Upper lobe of right lung (tissue), 1 donor: ENCODE measurements at places on chromosomes 4 and X. TPM values are rescaled to one million over a fixed set of nuclear protein-coding genes. Genes with fewer than 3 reads are reported as not detected.

GRCh38 chrX:37409278-37409677 lies 60.1 kb downstream of the PRRG1 start:
- DNase-seq = no peak

- DNase-seq = no peak
Measured at GRCh38 chrX:119762718-119763117, 4.3 kb downstream of the SOWAHD start.

DNA sequence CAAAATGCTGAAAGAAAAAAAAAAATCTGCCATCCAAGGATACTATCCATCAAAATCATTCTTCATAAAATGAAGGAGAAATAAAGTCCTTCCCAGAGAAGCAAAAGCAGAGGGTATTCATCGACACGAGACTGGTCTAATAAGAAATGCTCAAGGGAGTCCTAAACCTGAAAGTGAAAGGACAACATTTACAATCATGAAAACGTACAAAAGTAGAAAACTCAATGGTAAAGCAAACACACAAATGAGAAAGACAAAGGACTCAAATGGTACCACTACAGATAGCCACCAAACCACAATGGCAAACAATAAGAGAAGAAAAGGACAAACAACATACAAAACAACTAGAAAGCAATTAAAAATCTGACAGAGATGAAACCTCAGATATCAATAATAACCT lies 41.0 kb downstream of the CD99L2 start:
- no peak for DNase-seq

GRCh38 chrX:120311727-120312063 lies 434 bp upstream of the TMEM255A start:
- no peak for DNase-seq

DNA sequence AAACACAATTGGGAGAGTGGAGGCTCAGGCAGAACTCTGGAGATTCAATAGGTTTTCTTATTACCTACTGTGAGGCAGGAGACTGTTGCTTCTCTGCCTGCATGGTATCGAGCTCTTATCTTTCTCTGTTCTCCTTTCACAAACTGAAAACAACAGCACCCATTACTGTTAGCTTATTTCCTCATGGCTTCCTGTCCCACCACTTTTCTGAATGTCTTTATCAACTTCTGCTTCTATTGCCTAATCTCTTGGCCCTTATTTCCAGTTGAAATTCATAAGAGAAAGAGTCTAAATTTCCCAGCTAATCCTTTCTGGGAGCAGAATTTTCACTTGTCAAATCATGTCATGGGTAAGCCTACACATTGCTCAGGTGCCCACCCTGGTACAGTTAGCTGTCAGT lies 46.8 kb upstream of the NDST3 start:
- no peak for DNase-seq

- no peak for DNase-seq
Measured at GRCh38 chrX:118652717-118653116, 74.7 kb upstream of the IL13RA1 start.

GRCh38 chr4:141730805-141731204 lies 94.4 kb downstream of the IL15 start:
- no peak for DNase-seq

DNA sequence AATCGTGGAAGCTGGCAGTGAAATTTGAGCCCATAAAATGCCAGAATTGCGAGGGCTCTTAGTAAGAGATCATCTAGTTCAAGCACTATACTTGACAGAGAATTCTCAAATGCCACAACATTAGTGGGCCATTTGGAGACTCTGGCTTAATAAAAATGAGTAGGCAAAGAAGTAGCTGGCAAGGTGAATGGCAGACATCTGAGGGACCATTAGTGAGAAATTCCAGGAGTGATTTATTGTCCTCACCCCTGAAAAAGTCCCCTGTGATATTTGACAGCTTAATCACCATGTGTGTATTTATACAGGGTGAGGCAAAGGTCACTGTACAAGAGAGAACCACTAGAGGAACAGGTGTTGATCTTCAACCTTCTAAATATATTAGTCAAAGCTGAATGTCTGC lies 207.5 kb downstream of the CHRDL1 start:
- no peak for DNase-seq

DNA sequence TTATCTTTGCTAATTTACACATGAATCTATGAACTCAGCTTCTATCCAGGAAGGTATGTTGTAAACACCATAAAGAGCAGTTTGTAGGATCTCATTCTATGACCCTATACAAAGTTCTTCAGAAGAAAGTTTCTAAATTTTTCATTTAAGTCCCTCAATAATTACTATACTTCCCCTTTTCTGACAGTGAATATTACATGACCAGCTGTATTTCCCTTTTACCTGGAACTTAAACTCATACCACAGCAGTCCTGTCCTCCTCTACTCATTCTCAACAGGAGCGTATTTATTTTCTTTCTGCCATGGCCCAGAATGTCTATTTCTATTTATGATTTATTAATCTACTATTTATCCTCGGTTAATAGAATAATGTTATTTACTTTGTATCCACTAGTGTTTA lies 15.8 kb downstream of the RASGEF1B start:
- DNase-seq = no peak

GRCh38 chrX:3351276-3351675 lies 4.8 kb upstream of the MXRA5 start:
- DNase-seq = no peak

DNA sequence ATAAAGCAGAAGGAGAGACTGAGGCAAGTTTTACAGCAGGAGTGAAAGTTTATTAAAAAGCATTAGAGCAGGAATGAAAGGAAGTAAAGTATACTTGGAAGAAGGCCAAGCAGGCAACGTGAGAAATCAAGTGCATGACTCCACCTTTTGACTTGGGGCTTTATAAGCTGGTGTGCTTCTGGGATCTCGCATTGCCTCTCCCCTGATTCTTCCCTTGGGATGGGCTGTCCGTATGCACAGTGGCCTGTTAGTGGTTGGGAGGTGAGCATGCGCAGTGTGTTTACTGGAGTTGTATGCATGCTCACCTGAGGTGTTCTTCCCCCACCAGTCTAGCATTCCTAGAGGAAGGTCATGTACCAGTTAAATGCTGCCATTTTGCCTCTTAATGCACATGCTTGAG lies 29.1 kb upstream of the C1QTNF7 start:
- DNase-seq = no peak

GRCh38 chrX:107384397-107385105 lies 64.9 kb upstream of the FRMPD3 start:
- DNase-seq = no peak

DNA sequence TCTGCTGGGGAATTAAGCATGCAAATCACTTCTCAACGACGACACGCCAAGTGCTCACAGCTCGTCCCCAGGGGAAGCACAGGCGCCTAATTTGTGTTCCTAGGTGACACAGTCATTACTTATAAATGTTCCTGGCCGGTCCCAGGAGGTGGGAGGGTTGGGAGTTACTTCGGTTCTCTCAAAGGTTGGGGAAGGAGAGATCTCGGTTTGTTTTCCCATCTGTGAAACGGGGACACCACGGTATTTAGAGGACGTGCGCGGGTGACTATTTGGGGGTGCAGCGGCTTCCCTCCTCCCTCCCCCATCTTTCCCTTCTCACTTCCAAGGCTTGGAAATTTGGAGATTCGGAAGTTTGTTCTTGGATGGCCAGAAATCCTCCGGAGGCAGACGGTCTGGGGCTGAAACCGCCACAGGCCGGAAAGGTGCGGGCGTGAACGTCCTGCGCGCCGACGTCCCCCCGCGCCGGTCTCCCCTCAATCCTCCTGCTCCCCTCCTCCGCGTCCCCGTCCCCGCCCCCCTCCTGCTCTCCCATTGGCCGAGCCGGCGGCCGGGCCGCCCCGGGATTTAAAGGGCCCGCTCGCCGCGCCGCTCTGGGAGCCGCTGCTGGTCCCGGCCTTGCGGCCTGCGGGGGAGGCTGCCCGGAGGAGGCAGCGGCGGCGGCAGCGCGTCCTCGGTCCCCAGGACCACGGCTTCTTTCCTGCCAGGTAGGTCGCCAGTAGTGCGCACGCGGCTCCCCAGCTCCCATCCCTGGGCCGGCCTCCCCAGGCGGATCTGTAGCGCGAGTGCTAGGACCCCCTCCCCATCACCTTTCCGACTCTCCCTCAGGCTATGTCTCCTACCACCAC lies at the start of gene PORCN:
TSS of gene PORCN (plus strand) at position 593 of the 845 bp plus-strand sequence. CDS start 829 bp downstream, outside the sequence.
- DNase-seq = peak; percentile 93

- no peak for DNase-seq
Measured at GRCh38 chrX:115311139-115311538, 21.6 kb downstream of the LUZP4 start.

- DNase-seq = peak; percentile 61
Measured at GRCh38 chr4:826508-827208, 729 bp upstream of the CPLX1 start.

GRCh38 chrX:30504309-30504708 lies 73.3 kb downstream of the TASL start:
- no peak for DNase-seq

The PABPC4L gene
- 0.98 TPM for total RNA-seq

The AKAP14 gene
- not detected for total RNA-seq

The CYLC1 gene
- total RNA-seq = not detected

The SMIM31 gene
- not detected for total RNA-seq
